ENCODE measurements at places on chromosomes 6 and 20. TPM values are rescaled to one million over a fixed set of nuclear protein-coding genes. Genes with fewer than 3 reads are reported as not detected.

DNA sequence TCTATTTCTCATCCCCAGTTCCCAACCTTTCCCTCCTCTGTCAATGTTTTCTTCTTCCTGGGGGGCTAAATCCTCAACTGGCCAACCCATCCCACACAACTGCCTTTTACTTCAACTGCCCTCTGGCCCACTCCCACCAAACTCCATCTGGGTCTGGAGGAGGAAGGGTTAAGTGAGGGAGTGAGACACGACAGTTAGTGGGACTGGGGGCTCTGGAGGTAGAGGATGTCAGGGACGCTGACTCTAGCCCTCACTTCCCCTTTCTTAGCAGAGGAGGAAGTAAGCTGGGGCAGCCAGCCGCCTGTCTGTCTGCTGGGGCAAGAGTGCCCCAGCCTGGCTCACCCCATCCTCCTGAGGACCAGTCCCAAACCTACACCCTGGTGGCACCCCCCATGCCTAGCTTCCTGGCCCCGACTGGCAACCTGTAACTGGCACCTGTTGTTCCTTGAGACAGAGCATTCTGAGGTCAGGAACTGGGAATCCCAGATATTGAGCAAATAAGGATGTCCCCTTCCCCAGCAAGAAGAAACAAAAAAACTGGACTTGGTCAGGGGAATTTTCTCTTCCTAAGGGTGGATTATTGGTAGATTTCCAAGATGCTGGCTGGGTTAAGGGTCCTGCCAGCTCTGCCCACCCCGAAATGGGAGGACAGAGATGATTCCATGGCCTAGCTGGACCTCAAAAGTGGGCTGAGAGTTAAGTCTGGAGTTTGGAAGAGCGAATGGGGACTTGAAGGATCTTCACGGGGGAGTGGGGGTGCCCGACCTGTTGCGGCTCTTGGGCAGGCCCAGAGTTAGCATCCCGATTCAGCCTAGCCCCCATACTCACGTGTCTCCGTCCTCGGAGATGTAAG lies 971 bp downstream of the NFKBIE start:
- DNase-seq = no peak
- H3K4me1 ChIP-seq = peaks cover 23% of the 10 kb centered on the region
- H3K27ac ChIP-seq = peak overlapping the region; percentile 93
- H3K36me3 ChIP-seq = no peaks in the 10 kb centered on the region

GRCh38 chr6:116280161-116280932 lies 617 bp upstream of the TSPYL1 start:
- H3K27me3 ChIP-seq = no peaks in the 10 kb centered on the region
- H3K27ac ChIP-seq = peak overlapping the region; percentile 88
- H3K36me3 ChIP-seq = no peaks in the 10 kb centered on the region
- no peak for DNase-seq
- peaks cover 20% of the 10 kb centered on the region for H3K4me1 ChIP-seq

DNA sequence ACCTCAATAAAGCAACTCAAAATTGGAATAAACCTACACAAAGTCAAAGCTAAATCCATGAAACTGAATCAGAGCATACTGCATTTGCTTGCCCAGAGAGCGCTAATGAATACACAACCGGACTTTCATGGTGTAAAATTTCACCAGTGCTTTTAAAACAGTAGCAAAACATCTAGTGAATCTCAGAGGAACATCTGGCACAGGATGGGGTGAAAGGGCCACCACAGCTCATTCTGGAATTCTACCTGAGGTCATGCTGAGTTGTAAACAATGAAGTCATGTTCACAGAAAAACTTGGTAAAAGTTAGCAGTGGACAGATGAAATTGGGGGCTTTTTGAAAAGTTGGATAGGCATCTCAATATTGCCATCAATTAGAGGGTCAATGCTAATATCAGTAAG lies 125.6 kb upstream of the STXBP5 start:
- H3K4me3 ChIP-seq = no peak overlapping the region
- no peak for DNase-seq
- no peaks in the 10 kb centered on the region for H3K27me3 ChIP-seq
- H3K36me3 ChIP-seq = no peaks in the 10 kb centered on the region

GRCh38 chr6:115617031-115617430 lies 443.7 kb downstream of the FRK start:
- no peaks in the 10 kb centered on the region for H3K36me3 ChIP-seq
- H3K27me3 ChIP-seq = no peaks in the 10 kb centered on the region
- no peak overlapping the region for H3K27ac ChIP-seq
- no peaks in the 10 kb centered on the region for H3K4me1 ChIP-seq
- DNase-seq = no peak

DNA sequence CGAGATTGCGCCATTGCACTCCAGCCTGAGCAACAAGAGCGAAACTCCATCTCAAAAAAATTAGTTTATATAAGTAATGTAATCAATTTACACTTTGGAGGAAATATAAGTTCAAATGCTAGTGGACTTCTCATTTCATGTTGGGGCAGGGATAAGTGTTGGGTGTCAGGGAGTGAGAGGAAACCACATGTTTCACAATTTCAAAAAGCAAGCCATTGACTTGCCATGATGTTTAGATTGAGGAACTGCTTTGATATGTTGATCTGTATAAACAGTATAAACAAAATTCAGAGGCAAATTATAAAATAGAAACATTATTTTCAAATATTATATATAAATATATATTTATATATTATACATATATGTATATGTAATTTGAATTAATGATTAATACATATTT lies 42.7 kb downstream of the FILIP1 start:
- H3K4me3 ChIP-seq = no peak overlapping the region
- no peaks in the 10 kb centered on the region for H3K27me3 ChIP-seq
- H3K4me1 ChIP-seq = no peaks in the 10 kb centered on the region

DNA sequence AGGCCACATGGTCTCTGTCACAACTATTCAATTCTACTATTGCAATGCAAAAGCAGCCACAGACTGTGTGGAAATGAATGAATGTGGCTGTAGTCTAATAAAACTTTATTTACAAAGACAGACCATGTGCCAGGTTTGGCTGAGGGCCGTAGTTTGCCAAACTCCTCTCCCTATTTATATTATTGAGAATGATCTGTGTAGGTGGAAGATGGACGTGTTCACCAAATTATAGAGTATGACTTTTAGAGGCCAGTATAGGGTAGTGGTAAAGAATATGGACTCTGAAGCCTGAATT lies 125.7 kb upstream of the MYLIP start:
- no peaks in the 10 kb centered on the region for H3K27me3 ChIP-seq
- no peak overlapping the region for H3K4me3 ChIP-seq
- peaks cover 5% of the 10 kb centered on the region for H3K4me1 ChIP-seq

TIAM2 gene
- 11.8 TPM for total RNA-seq

DNA sequence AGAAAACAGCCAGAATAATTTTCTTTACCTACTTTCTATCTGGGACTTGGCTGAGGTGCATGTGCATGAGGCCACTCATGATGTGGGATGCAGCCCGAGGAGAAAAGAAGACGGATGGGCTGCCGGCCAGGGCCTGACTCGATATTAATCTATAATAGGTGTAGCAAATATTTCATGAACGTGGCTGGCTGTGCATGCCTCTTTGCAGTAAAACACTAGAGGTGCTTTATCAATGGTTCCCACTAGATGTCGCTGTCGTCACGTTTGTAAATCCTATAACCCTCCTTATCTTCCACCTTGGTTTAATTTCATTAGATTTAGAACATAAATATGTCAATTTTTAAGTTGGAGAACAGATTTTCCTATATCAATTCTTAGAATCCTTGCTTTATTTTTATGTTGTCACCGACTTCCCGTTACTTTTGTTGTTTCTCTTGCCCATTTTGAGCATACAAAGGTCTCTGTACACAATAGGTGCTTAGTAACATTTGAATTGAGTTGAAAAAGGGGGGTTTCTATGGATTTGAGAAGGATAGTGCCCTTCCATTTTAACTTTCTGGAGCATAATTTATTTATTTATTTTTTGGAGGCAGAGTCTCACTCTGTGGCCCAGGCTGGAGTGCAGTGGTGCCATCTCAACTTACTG lies 19.6 kb upstream of the FERMT1 start:
- H3K36me3 ChIP-seq = no peaks in the 10 kb centered on the region
- H3K27me3 ChIP-seq = no peaks in the 10 kb centered on the region
- no peaks in the 10 kb centered on the region for H3K4me1 ChIP-seq
- peak; percentile 82 for DNase-seq
- no peak overlapping the region for H3K4me3 ChIP-seq

GRCh38 chr6:38033442-38033982 lies 214.0 kb downstream of the ZFAND3 start:
- no peaks in the 10 kb centered on the region for H3K4me1 ChIP-seq
- no peak for DNase-seq
- H3K36me3 ChIP-seq = no peaks in the 10 kb centered on the region
- no peaks in the 10 kb centered on the region for H3K27me3 ChIP-seq
- H3K27ac ChIP-seq = no peak overlapping the region

- DNase-seq = no peak
- no peak overlapping the region for H3K27ac ChIP-seq
- no peak overlapping the region for H3K4me3 ChIP-seq
- no peaks in the 10 kb centered on the region for H3K36me3 ChIP-seq
Measured at GRCh38 chr6:3619201-3619600, 132.3 kb downstream of the PXDC1 start.

FAM209A gene
- total RNA-seq = 0.40 TPM

C6orf62 gene
- total RNA-seq = 64.1 TPM

DNA sequence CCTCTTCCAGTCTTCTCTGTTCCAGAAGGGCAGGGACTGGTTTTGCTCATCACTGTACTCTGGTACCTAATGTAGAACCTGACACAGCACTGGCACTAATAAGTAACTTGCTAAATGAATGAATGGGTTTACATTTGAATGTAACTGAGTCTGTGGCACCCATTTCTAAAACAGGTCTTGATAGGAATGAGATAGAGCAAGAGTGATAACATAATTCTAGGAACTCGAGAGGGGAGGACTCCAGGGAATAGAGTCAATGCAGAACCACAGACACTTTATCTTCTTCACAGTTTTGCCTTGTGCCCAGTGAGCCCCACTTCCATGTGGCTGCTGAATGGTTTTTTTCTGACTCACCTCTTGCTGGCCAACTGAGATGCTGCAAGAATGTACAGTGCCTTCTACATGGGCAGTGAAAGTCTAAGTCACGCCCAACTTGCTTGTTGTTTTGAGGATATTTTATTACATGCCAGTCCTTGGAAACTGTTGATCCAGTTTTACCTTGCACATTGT lies 61.1 kb downstream of the TBC1D7 start:
- H3K4me3 ChIP-seq = no peak overlapping the region
- H3K36me3 ChIP-seq = no peaks in the 10 kb centered on the region
- H3K27me3 ChIP-seq = no peaks in the 10 kb centered on the region
- no peak for DNase-seq
- no peaks in the 10 kb centered on the region for H3K4me1 ChIP-seq

DNA sequence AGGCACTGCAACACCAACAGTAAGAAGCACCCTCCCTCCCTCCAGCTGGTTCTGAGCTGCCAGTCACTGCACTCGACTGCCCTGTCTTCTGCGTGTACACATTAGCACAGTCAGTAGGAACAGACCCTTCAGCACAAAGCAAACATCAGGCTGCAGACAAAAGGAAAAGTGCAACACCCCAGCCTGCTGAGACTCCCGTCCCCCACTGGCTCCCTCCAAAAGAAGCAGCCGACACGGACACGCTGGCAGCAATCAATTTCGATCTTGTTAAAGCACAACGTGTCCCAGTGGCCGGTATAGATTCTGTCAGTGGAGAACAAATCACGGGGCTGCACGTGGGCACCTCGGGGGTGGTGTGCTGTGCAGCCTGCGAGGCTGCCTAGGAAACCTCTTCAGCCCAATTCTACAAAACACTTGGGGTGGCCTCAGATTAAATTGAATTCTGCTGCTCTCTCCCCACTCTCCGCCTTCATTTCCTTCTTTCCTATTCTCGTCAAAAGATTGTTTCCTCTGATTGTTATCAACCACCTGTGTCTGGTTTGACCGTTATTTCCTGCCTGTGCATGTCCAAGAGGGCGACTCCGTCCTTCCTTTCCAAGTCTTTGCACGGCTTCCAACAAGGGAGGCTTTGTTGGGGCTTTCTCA lies 38.7 kb downstream of the TRAF3IP2 start:
- H3K27me3 ChIP-seq = no peaks in the 10 kb centered on the region
- no peak overlapping the region for H3K4me3 ChIP-seq
- peak; percentile 37 for DNase-seq
- H3K4me1 ChIP-seq = peaks cover 21% of the 10 kb centered on the region

GRCh38 chr6:81241126-81242041 lies 511.1 kb downstream of the TENT5A start:
- H3K27ac ChIP-seq = no peak overlapping the region
- H3K4me3 ChIP-seq = no peak overlapping the region
- no peaks in the 10 kb centered on the region for H3K36me3 ChIP-seq
- no peaks in the 10 kb centered on the region for H3K27me3 ChIP-seq

DNA sequence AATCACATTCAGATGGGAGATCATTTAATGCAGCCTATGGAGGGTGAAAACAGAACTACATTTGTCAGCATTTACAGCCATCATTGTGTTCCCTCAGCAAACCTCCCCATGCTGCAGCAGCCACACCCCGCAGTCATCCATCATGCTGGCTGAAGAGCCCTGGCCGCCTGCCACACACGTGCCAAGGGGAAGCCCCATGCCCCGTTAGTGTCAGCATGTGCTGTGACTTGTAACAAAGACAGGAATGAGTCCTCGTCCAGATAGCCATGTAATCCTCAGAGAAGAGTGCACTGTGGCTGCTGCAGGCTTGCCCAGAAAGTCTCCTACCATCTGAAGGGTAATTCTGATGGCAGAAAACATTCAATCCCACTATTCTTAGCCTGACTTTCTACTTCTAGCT lies 1097.8 kb downstream of the KIF16B start:
- H3K27me3 ChIP-seq = no peaks in the 10 kb centered on the region
- no peaks in the 10 kb centered on the region for H3K4me1 ChIP-seq
- no peak for DNase-seq

TRAPPC3L gene
- not detected for total RNA-seq

RIMS1 gene
- 5.5 TPM for total RNA-seq

GRCh38 chr20:40189621-40190020 lies 499.4 kb downstream of the MAFB start:
- H3K4me3 ChIP-seq = no peak overlapping the region
- H3K36me3 ChIP-seq = no peaks in the 10 kb centered on the region
- DNase-seq = no peak
- H3K27ac ChIP-seq = no peak overlapping the region
- H3K27me3 ChIP-seq = no peaks in the 10 kb centered on the region

TMEM217 gene
- 2.7 TPM for total RNA-seq

NEDD9 gene
- total RNA-seq = 55.1 TPM

TEAD3 gene
- 20.4 TPM for total RNA-seq

ZNF831 gene
- total RNA-seq = not detected

PERP gene
- 81.8 TPM for total RNA-seq

Measured in hepatocyte (in vitro differentiated cells).